Epithelial cell of esophagus (primary cell): ENCODE measurements at places on chromosomes 12 and 14.

DNA sequence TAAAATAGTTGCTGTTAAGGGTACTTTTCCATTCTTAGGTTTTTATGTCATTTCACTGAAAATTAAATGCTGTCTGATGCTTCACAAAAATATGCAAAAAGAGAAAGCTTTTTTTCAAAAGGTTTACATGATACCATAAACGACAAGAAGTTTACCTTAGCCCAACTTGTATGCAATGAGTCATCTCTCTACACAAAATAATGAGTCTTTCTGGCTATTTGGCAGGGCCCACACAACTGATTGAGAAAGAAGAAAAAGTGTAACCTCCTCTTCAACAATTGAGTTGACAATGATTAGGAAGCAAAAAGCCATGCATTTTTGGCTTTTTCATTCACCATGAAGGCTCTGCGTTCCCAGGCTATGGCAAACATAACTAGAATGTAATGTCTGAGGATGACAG, 165.4 kb upstream of the CPNE8 start:
- DNase-seq: peak; percentile 59

DNA sequence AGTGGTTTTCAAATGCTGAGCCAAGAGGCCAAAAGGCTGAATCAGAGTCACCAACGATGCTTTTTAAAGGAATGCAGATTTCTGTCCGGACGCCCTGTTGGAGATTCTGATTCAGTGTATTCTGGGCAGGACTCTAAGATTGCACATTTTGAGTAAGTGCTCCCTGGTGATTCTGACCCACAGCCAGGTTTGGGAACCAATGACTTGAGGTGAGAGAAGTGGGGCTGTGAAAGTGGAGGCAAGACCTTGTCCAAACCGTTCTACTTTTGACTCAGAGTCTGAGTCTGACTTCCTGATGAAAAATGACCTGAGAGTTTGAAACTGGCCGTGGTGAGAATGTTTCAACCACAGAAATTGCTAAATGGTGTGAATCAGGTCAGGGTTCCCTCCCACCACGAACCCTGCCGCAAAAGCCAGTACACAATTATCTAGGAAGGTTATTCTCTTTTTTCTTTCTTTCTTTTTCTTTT, 90.2 kb downstream of the NTN4 start:
- DNase-seq: peak; percentile 64

- peak; percentile 44 for DNase-seq
Observed at GRCh38 chr12:121145221-121145620, 12.5 kb downstream of the P2RX7 start.

DNA sequence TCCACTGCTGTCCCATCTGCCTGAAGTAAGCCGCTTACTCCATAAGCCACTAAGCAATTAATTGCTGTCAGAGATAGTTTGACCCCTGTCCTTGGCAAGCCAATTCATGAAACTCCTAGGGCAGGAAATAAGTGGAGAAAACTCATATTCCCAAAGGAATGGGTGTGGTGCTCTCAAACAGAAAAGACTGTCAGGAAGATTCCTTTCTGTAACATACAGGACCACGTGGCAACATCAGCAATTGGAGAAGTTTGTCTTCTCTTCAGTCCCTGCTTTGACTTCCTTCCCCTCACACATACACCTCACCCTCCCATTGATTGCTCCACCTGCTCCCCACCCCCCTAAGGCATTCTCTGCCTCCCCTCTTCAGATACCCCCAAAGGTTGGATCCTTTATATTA, 36.2 kb upstream of the MDM1 start:
- DNase-seq: no peak

GRCh38 chr12:115324949-115325593, 641.1 kb upstream of the TBX3 start:
- no peak for DNase-seq

DNA sequence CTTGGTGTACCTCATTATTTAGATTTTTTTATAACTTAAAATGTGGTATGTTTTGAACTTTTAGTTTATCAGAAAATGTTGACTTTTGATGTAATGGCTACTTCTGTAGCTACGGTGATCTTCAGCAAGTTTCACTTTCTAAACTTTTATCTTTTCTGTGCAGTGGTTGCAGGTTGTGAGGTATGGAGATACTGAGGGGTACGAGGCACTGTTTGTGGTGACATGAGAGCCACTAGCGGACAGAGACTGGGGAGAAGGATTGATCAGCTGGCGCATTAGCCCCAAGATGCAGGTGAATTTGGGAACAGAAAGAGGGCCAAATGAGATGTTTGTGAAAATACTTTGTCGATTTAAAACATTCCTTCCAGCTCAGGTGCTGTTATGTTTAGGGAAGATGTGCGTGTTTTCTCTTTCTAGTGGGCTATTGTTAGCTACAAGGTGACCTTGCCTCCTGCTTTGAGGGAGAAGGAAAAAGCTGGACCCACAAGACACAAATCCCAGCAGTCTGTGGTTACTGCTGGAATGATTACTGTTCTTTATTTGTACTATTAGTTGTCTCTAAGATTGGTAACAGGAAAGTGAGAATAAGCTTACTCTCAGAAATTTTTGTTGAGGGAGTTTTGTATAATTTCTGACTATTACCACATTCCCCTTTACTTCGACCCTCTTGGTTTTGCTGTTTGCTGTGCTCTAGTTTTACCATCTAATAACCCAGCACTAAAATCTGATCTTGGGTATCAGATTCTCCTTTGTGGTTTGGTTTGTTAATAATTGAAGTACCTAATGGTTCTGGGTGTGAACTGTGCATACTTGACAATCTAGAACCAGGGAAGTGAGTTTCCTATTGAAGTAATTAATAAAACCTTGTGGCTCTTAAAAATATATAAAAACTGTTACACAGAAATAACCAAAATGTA, 61.7 kb downstream of the FBXO34 start:
- DNase-seq: no peak

DNA sequence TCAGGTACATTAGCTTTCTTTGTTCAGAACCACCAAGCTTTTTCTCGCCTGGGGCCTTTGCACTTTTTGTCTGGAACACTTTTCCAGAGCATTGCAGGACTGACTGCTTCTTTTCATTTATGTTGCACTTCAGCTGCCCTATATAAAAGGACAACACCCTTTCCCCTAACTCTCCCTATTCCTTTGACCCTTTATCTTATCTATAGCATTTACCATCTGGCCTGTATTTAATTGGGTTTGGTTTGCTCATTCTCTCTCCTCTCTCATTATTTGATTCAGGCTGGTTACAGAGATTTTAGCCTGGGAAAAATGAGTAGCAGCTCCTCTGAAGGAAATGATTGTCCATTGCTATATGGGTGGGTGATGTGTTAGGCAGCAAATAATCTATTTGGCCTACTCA, 165.4 kb downstream of the KICS2 start:
- DNase-seq: no peak

GRCh38 chr12:115037830-115038229, 353.9 kb upstream of the TBX3 start:
- no peak for DNase-seq
